ENCODE measurements at places on chromosomes 7 and 10.

- DNase-seq: no peak
Observed at GRCh38 chr10:112904000-112904399, 46.0 kb upstream of the TCF7L2 start.

GRCh38 chr10:110268442-110268841 lies 36.3 kb downstream of the SMNDC1 start:
- no peak for DNase-seq

DNA sequence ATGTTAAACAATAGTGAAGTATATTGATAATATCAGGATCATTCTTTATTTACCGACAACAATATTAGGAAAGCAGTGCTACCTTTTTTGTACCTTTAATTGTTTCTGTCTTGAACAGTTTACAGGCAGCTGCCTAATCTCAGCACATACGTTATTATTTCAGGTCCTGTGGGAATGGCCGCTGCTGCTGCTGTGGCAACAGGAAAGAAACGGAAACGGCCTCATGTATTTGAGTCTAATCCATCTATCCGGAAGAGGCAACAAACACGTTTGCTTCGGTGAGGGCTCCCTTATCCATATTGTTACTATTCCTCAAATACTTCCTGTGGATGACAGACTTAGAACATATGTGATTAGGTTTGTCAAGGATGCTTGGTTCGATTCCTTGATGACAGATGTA lies 59.7 kb downstream of the NRF1 start:
- no peak for DNase-seq

DNA sequence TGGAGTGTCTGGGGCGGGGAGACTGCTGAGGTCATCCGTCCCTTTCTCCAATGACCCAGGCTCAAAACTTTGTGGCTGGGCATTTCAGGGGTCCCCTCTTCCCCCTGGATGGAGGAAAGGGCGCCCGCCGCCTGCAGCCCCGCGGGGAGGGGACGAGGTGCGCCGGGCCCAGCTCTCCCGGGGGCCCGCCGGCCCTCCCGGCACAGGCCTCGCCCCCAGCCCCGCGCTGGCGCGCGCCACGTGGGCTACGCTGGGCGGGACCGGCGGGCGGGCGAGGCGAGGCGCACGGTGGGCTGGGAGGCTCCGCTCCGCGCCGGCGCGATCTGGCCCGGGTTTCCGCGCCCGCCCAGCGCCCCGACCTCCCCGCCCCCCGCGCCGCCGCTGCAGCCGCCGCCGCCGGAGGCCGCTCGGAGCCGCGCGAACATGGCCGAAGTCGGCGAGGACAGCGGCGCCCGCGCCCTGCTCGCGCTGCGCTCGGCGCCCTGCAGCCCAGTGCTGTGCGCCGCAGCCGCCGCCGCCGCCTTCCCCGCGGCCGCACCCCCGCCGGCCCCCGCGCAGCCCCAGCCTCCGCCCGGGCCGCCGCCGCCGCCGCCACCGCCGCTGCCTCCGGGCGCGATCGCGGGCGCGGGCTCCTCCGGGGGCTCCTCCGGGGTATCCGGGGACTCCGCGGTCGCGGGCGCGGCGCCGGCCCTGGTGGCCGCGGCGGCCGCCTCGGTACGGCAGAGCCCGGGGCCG lies at the start of gene FOXK1:
Gene FOXK1 (plus strand): TSS at position 410 of the 735 bp plus-strand sequence. CDS start 14 bp downstream, at position 424.
- peak; percentile 79 for DNase-seq

- DNase-seq: no peak
Observed at GRCh38 chr7:149776848-149777407, 3.5 kb upstream of the ZNF467 start.

- no peak for DNase-seq
Observed at GRCh38 chr7:38656968-38657367, 25.8 kb upstream of the AMPH start.

- no peak for DNase-seq
Observed at GRCh38 chr7:90858546-90858945, 262.4 kb downstream of the CDK14 start.

- DNase-seq: no peak
Observed at GRCh38 chr7:107364787-107365186, 105.1 kb upstream of the GPR22 start.

- no peak for DNase-seq
Observed at GRCh38 chr7:21639206-21639868, 96.5 kb downstream of the DNAH11 start.

- DNase-seq: no peak
Observed at GRCh38 chr10:649798-650440, 39.5 kb downstream of the DIP2C start.

- no peak for DNase-seq
Observed at GRCh38 chr7:113159746-113160339, 41.5 kb upstream of the SMIM30 start.

- no peak for DNase-seq
Observed at GRCh38 chr10:114399576-114399975, 4.7 kb downstream of the AFAP1L2 start.

DNA sequence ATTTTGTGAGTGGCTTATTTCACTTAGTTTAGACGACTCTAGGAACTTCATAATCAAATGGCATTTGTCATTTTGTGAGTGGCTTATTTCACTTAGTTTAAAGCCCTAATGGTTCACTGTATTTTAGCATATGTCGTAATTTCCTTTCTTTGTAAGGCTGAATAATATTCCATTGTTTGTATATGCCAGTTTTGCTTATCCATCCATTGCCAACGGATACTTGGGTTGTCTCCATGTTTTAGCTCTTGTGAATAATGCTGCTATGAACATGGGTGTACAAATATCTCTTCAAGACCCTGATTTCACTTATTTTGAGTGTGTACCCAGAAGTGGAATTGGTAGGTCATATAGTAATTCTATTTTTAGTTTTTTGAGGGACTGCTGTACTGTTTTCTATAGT lies 31.8 kb downstream of the DOCK1 start:
- no peak for DNase-seq

DNA sequence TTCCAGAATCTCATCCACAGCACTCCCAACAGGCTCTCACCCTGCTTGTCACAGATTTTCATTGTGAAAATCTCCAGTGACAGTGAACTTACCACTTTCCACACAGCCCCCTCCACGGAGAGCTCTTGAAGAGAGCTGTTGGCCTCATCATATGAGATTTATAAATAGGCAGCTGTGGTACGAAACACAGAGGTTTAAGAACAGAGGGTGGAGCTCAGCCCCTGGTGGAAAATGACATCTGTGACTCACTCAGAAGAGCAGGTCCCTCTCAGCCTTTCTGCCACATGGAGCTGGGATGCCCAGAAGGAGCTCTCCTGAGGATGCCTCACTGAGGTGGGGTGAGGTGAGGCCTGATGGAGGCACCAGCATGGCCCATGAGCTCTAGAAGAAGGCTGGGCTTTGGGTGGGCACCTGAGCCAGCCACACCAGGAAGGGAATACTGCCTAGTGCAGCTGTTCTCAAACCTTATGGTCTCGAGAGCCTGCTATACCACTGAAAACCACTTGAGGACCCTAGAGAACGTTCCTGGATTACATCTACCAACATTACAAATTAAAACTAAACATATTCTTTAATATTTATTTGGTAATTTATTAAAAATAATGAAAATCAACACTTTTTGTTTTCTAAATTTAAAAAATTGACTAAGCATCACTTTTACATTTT lies 25.8 kb upstream of the EEPD1 start:
- no peak for DNase-seq

DNA sequence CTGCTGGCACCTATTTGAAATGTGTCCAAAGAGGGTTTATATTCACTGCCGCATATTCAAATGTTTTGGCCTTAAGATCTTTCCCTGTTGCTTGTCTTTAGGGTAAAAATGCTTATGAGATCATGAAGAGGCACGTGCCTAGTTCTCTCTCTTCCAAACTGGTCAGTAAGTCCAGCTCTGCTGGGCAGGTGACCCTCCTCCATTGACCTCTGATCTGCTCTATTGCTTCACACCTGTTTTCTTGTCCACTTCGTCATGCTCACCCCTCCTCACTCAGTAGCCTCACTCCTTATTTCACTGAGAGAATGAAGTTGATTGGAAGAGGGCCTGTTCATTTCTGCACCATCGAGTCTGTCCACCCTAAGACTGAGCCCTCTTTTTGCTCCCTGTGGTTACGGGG lies 140.5 kb upstream of the COBL start:
- DNase-seq: no peak

- DNase-seq: no peak
Observed at GRCh38 chr7:157498657-157499056, 161.9 kb downstream of the DNAJB6 start.

DNA sequence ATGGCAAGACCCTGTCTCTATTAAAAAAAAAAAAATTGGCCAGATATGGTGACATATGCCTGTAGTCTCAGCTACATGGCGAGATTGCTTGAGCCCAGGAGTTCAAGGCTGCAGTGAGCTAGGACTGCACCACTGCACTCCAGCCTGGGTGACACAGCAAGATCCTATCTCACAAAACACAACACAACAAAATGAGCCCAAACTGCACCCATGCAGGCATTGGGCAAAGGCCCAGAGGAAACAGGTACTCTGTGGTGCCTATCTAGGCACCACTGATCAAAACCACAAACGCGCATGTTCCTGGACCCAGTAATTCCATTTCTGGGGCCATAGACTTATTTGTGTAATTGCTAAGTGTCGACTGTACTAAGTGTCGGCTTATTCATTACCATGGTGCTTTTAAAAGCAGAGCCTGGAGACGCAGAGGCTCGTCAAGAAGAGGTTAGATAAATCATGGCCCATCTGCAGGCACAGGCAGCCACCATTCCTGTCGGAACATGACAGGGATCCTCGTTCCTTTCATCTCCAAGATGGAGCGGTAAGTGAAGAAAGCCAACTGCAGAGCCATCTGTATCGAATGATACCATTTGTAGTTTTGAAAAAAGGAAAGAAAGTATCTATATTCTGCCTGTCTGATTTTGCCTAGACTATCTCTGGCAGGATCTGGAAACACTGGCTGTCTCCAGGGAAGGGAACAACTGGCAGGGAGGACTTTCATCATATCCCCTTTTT lies 160.4 kb upstream of the RHEB start:
- DNase-seq: no peak

DNA sequence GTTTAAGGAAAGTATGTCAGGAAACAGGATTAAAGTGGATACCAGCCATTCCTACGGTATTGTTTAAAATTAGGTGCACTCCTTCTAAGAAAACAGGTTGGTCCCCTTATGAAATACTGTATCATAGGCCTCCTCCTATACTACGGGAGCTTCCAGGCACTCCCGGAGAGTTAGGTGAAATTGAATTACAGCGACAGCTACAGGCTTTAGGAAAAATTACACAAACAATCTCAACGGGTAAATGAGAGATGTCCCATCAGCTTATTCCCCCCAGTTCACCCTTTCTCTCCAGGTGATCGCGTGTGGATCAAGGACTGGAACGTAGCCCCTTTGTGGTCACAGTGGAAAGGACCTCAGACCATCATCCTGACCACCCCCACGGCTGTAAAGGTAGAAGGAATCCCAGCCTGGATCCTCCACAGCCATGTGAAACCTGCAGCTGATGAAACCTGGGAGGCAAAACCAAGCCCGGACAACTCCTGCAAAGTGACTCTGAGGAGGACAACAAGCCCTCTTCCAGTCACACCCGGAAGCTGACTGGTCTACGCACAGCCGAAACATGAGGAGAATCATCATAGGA lies 25.1 kb upstream of the GHITM start:
- DNase-seq: no peak

- no peak for DNase-seq
Observed at GRCh38 chr10:106312087-106312486, 852.4 kb downstream of the SORCS1 start.

DNA sequence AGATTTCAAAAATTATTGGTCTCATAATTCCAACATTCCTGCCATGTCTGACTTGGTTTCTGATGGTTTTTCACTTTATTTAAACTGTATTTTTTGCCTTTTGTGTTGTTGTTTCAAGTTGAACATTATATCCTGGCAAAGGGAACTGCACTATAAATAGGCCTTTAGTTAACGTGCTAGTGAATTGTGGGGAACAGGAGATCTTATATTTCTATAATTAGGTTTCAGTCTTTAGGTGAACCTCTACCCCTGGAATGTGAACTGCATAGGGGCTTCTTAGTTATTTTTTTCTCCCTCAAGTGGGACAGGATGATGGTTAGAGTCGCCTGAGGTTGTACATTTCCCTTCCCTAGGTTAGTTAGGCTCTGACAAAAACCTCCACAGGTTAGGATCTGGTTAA lies 128.6 kb downstream of the MLLT10 start:
- DNase-seq: no peak

- DNase-seq: no peak
Observed at GRCh38 chr10:79390551-79391229, 43.4 kb downstream of the PPIF start.

GRCh38 chr10:96667401-96667800 lies 52.9 kb downstream of the PIK3AP1 start:
- no peak for DNase-seq

GRCh38 chr7:55565681-55566080 lies 6.6 kb downstream of the VOPP1 start:
- no peak for DNase-seq

DNA sequence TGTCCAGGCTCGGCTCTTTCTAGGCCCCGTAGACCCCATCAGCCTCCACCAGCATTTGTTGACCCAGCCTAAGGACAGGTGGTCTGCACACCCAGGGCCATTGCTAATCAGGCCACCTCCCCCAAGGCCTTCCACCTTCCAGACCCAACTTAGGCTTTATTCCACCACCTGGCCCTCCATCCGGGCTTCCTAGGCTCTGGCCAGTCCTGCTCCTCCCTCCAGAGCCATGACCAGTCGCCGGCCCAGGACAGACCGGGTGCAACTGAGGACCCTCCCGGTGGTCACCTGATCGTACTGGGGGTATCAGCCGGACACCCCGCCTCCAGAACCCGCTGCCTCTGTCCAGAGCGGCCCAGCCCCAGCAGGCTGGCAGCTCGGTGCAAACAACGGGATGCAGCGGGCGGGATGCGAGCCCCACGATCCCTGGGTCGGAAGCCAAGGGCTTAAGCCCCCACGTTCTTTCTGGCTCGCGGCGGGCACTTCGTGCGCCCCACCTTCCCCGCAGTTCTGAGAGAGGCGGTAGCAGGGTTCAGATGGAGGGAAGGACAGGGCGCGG lies 545 bp downstream of the NACAD start:
- no peak for DNase-seq

GRCh38 chr7:100433592-100434296 lies 2.6 kb downstream of the PPP1R35 start:
- peak; percentile 16 for DNase-seq
